ENCODE measurements at places on chromosomes 1 and 21.

DNA sequence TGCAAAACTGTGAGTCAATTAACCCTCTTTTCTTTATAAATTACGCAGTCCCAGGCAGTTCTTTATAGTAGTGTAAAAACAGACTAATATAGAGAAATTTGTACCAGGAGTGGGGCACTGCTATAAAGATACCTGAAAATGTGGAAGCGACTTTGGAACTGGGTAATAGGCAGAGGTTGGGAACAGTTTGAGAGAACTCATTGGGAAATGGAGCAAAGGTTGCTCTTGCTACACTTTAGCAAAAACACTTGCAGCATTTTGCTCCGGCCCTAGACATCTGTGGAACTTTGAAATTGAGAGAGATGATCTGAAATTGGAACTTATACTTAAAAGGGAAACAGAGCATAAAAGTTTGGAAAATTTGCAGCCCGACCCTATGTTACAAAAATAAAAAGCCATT, 810.9 kb downstream of the LTN1 start:
- no peak for DNase-seq

DNA sequence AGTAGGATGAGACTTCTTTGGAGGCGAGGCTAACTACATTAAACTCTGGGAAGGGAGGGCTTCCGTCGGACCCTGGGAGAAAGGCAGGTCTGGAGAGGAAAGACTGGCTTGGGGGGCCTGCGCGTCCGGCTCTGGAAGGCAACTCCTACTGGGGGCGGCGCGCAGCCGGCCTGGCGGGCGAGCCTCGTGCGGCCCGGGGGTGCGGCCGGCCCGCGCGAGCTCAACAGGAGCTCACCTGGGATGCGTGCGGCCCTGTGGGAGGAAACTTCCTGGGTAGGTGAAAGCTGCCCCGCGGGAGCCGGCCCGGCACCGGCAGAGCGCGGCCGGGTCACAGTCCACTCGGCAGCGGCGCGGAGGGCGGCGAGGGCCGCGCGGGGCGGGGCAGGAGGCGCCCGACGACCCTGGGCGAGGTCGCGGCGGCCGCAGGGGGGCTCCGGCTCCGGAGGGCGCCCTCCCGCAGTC, 449 bp downstream of the EPS15 start:
- no peak for DNase-seq

DNA sequence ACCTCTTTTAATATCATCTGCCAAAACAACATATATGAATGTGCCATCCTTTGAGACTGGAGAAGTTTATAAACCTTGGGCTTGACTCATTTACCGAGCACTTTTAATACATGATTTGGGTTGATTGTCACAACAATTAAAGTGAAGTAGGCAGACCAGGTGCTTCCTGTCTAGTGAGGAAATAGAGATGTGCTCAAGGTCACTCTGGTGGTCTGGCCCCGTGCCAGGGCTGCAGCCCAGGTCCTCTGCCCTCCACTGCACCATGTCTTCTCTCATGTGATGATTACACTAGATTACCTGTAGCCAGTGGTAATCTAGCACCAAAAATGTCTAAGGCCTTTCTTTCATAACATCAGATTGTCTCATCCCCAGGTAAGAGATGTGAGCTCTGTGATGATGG, 61.8 kb upstream of the LAMC2 start:
- no peak for DNase-seq

DNA sequence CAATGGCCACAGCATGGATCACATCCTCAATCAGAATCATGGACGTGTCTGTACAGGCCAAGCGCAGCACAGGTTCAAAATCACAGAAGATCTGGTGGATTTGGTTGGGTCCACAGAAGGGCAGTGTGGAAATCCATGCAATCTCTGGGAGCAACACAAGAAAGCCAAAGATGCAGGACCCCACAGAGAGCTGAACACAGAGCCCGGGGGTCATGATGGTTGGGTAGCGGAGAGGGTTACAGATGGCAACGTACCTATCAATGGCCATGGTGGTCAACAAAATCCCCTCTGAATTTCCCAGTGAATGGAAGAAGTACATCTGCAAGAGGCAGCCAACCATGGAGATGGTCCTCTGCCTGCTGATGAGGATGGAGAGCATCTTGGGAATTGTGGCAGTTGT, 3.9 kb upstream of the OR6K3 start:
- no peak for DNase-seq

DNA sequence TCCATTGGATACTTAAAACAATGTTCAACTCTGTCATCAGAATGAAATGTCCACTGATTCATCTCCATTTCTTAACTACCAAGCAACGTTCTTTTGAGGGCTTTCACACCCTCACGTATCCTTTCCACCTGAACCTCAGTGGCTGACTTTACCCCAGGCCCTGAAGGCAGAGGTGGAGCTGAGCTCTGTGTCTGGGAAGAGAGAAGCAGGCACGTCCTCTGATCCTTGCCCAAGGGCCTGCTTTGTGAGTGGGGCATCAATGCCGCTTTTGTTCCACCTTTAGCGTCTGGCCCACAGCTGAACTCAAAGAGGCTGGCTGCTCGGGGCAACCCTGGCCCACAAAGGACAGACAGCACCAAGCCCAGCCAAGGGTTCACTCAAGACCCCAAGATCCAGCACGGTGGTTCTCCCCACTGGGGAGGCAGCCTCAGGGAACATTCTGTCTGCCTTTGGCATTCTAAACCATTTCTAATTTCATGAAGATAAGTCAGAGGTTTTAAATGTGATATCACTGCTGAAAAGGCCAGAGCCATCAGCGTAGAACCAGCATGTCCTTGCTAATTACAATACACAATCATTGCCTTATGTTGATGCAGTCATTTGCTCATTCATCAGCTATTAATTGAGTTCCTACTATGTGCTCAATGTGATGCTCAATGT, 126.0 kb upstream of the UBE2U start:
- no peak for DNase-seq

DNA sequence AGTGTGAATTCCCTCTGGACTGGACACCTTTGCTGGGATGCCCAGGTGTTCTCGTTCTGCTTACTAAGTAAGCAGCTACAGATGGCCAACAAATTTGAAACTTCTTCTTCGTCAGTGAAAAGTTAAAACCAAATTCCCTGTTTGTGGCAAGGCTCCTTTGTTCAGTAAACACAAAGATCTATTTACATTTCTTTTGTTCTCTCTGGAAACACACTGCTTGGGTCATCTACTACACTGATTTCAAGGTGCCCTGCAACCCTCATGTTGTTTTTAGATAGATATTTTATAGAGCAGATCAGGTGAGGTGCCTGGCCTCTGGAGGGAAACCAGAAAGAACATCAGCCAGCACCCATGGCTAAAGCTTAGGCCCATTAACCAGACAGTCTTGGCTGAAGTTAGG, 157.2 kb upstream of the UBE2U start:
- DNase-seq: no peak
